Kidney (tissue), 22 donors: ENCODE measurements at places on chromosomes 11 and 22. TPM values are rescaled to one million over a fixed set of nuclear protein-coding genes. Genes with fewer than 3 reads are reported as not detected.

Gene DEPDC7
- 11.0 TPM for polyA plus RNA-seq

Gene LRP4
- 1.8 TPM for polyA plus RNA-seq

Gene OR4C45
- not detected for polyA plus RNA-seq

Gene PMM1
- polyA plus RNA-seq = 127 TPM

Gene ROM1
- polyA plus RNA-seq = 11.1 TPM

Gene AGBL2
- 2.1 TPM for polyA plus RNA-seq

Gene CDC42EP1
- 29.5 TPM for polyA plus RNA-seq

Gene MYEOV
- not detected for polyA plus RNA-seq

GRCh38 chr22:20829491-20830134, 29.0 kb downstream of the PI4KA start:
- DNase-seq = no peak

- no peak for DNase-seq
These were observed 178.2 kb downstream of the LRRC4C start for GRCh38 chr11:41281131-41281742.

DNA sequence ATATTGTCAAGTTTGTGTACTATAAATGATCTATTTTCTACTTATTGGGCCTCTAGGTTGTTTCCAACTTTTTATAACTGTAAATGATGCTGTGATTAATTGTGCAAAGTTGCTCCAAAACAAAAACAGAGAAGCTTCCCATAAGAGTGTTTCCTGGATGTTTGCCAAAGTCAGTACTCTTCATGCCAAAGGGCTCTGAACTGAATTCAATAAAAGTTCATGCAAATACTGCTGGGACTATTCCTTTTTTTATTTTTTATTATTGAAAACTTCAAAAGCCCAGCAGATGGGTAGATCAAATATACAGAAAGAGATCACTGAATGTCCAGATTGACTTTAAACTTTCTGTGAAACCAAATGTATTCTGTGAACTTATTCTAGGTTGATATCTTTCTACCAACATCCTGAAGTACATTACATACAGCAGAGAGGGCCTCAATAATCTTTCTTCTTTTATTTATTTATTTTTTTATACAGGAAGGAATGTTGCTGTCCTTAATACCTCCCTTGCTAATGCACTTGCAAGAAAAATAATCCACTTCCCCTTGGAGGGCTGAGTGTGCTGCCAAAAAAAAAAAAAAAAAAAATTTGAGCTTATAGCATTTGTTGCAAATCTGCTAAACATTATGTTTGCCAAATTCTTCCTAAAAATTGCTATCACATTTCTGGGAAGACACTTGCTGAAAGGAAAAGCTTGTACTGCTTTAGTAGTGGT, 53.0 kb downstream of the CTSC start:
- no peak for DNase-seq

DNA sequence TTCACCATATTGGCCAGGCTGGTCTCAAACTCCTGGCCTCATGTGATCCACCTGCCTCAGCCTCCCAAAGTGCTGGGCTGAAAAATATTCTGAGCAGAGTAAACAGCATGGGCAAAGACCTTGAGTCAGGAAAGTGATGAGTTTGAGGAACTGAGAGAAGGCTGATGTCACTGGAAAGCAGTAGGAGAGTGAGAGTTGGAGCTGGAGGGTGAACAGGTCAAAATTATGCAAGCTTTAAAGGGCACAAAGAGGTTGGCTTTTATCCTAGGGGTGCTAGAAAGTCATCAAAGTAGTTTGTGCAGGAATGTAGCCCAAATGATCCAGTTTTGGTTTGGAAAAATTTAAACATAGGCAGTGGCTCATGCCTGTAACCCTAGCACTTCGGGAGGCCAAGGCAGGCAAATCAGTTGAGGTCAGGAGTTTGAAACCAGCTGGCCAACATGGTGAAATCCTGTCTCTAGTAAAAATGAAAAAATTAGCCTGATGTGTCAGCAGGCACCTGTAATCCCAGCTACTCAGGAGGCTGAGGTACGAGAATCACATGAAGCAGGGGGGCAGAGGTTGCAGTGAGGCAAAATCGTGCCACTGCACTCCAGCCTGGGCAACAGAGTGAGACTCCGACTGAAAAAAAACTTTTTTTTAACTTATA, 44.7 kb upstream of the CXCR5 start:
- DNase-seq = no peak

DNA sequence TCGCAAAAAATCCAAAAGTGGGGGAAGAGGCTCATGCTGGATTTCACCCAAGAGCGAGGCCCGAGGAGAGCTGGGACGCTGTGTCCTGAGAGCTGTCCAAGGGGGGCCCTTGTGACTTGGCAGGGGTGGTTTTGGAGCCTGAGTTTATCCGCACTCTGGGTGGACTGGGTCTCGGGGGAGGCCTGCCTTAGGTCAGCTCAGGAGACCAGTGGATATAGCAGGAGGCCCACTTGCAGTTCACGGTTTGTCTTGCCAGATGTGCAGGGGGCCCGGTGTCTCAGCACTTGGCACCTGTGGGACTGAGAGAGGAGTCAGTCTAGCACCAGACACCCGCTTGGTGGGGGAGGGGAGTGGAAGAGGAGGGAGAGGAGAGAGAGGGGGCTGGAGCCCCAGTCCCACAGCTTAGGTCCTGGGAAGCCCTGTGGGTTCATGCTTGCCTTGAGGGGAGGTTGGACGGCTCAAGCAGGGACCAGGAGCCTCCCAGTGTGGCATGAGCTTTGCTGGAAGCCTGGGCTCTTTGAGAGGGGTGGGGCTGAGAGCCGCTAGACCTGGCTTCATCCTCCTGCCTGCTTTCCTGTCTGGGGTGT, 33.4 kb downstream of the PARVB start:
- DNase-seq = no peak

DNA sequence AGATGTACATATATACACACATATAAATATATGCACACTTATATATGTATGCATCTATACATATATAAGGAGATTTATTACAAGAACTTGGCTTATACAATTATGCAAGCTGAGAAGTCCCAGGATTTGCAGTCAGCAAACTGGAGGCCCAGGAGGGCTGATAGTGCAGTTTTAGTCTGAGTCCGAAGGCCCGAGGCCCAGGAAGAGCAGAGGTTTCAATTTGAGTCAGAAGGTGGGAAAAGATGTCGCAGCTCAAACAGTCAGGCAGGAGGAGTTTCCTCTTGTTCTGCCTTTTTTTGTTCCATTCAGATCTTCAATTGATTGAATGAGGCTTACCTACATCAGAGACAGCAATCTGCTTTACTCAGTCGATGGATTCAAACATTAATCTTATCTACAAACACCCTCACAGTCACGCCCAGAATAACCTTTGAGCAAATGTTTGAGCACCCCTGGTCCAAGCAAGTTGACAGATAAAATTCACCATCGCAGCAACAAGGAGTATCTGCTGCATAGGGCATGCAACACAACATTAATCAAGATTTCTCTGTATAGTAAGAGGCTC, 4.0 kb upstream of the SGSM1 start:
- DNase-seq = no peak

- no peak for DNase-seq
These were observed 6.1 kb downstream of the HEPHL1 start for GRCh38 chr11:94027210-94027609.

GRCh38 chr11:66454247-66454646, 12.5 kb upstream of the PELI3 start:
- no peak for DNase-seq

GRCh38 chr11:17479284-17480214, 2.9 kb upstream of the ABCC8 start:
- peak; percentile 83 for DNase-seq

- DNase-seq = peak; percentile 49
These were observed 22.1 kb downstream of the CD44 start for GRCh38 chr11:35160902-35161597.

- no peak for DNase-seq
These were observed 23.0 kb downstream of the KCNE3 start for GRCh38 chr11:74444173-74444826.

- no peak for DNase-seq
These were observed 153.6 kb upstream of the TTC12 start for GRCh38 chr11:113160808-113161124.

DNA sequence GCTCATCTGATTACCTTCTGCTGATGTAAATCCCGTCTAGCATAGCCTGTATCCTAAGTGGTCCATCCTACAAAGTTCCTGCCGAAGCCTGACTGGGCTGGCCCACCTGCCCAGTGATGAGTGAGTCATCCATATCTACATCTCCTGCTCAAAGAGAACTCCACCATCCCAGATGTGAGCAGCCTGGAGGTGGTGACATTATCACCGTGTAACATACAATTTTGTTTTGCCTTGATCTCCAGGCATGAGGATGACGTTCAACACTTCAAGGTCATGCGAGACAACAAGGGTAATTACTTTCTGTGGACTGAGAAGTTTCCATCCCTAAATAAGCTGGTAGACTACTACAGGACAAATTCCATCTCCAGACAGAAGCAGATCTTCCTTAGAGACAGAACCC, 5.6 kb downstream of the TMA7B start:
- no peak for DNase-seq
